Foreskin keratinocyte (primary cell): ENCODE measurements at places on chromosomes 4 and X. TPM values are rescaled to one million over a fixed set of nuclear protein-coding genes. Genes with fewer than 3 reads are reported as not detected.

NSG1 gene
- total RNA-seq: 20.2 and 28.1 TPM in 2 replicates

INTS6L gene
- total RNA-seq: 6.0 and 6.5 TPM in 2 replicates

FABP2 gene
- not detected in 2 replicates for total RNA-seq

GAGE2A gene
- not detected in 2 replicates for total RNA-seq
